Epithelial cell of alveolus of lung (primary cell): ENCODE measurements at places on chromosomes 4 and X. TPM values are rescaled to one million over a fixed set of nuclear protein-coding genes. Genes with fewer than 3 reads are reported as not detected.

UGDH gene
- total RNA-seq = 73.9 and 125 TPM in 2 replicates

CENPI gene
- total RNA-seq = 6.5 and 14.6 TPM in 2 replicates

HTRA3 gene
- total RNA-seq = 10.3 and 79.3 TPM in 2 replicates

PDZD4 gene
- total RNA-seq = 0.39 and 0.48 TPM in 2 replicates

ATP2B3 gene
- not detected in 2 replicates for total RNA-seq

CT45A8 gene
- total RNA-seq = not detected in 2 replicates

DUSP21 gene
- total RNA-seq = not detected in 2 replicates

EDNRA gene
- 14.9 and 42.8 TPM in 2 replicates for total RNA-seq

GABRE gene
- total RNA-seq = 2.2 and 4.5 TPM in 2 replicates

FOXR2 gene
- total RNA-seq = not detected in 2 replicates

ARHGEF6 gene
- total RNA-seq = 4.0 and 10.1 TPM in 2 replicates

BTC gene
- 0.26 and 1.8 TPM in 2 replicates for total RNA-seq

GBA3 gene
- total RNA-seq = not detected in 2 replicates

CT83 gene
- not detected in 2 replicates for total RNA-seq
